Stimulated activated CD8-positive, alpha-beta memory T cell treated with anti-CD3 and anti-CD28 coated beads, Interleukin-15, amount 100 ng/mL, for 4 hours (primary cell): ENCODE measurements at places on chromosomes 7 and 10.

DNA sequence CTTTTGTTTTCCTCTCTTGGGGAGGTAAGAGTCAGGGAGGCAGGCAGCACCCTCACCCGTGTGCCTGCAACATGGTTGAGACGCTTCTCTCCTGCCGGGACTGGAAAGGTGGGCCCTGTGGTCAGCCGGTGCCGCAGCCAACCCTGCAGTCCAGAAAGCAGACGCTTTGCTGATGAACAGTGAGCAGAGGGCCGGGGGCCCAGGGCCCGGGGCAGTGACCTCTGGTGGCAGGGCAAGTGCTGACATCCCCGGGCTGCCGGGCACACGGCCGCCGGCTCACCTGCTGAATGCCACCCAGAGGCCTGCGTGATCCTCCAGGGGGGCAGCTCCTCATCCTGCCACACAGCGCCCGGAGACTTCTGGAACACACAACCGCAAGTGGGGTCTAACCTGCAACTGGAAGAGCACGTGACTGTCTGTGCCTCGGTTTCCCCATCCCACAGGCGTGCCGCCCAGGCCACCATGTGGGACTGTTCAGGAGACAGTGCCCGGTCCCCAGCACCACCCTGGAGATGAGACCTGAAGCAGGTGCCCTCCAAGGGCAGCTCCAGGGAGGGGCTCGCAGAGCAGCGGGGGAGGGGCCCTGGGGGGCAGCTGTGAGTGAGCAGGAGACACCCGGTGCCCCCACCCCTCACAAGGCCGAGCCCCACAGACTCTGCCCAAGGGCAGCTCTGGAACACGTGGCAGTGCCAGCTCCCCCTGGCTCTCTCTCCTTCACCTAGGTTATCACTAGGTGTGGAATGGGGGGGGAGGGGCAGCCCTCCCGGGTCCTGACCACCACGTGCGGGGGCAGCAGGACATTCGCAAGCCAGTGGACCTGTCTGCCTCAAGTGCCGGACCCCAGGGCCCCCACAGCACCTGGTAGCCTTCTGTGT is 2.2 kb upstream of the ADGRA1 start:
- DNase-seq = no peak

DNA sequence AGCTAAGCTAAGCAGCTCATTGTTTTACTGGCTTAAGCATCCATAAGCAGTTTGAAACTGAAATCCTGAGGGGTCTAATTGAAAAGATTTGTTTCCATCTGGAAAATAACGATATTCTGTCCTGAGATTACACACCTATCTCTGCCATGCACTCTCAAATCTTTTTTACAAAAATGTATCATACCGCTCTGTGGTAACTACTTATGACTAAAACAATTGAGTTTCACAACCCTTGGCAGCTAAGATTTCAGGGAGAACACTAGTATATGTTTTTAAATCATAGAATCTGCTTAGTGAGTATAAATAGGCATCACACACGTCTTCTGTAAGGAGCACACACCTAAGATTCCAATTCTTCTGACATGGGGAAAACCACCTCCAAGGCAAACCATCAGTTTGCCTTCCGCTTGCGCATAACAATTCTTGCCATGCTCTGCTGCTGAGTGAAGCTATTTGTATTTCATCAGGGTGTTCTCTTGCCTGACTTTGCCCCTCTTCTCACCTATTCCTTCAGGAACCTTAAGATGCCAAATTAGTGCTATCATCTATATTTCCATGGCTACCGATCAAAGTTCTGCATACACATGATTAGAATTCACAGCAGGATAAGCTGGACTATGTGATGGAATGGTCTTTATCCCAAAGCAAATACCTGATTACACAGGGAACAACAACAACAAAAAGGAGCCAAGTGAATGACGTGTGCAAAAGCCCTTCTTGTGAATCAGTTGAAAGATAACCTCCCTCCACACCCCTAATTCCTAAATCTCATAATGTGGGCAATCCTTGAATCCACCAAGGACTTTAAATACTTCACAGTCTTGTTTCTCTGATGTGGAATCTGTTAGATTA is 40.9 kb downstream of the PRPF18 start:
- DNase-seq = no peak

DNA sequence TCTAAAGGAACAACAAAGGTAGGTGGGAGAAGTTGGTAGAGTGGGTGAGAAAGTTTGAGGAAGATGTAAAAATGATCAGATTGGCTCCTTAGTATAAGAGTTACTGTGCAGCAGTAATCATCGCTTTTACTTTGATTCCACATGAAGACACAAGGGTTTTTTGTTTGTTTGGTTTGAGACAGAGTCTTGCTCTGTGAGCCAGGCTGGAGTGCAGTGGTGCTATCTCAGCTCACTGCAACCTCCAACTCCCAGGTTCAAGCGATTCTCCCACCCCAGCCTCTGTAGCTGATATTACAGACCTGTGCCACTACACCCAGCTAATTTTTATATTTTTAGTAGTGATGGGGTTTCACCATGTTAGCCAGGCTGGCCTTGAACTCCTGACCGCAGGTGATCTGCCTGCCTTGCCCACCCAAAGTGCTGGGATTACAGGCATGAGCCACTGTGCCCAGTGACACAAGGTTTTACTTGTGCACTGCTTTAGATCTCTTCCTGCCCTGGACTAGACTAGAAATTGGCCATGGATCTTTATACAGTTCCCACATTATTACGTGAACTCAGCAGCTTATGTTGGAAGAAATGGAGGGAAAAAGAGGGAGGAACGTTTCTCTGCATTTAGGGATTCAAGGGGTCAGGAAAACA is 10.7 kb downstream of the LUC7L2 start:
- DNase-seq = no peak

GRCh38 chr10:69863580-69863979 is 61.9 kb downstream of the COL13A1 start:
- DNase-seq = no peak

DNA sequence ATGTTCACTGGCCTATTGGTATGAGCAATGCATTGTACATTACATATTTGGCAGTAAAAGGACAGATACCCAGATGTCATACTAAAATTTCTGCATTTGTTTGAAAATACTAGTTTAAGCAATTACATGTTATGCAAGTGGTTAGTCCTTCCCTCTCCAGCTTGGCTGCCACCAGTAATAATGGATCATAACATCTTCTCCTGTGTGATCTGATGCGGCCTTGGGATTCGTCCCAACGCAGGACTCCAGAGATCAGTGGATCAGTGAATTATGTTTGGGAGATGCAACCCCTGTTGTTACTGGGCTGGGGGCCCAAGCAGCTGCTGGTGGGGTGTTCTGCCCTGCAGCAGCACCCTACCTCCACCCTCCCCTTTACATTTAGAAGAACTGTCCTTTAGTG is 11.2 kb upstream of the PDK4 start:
- no peak for DNase-seq

DNA sequence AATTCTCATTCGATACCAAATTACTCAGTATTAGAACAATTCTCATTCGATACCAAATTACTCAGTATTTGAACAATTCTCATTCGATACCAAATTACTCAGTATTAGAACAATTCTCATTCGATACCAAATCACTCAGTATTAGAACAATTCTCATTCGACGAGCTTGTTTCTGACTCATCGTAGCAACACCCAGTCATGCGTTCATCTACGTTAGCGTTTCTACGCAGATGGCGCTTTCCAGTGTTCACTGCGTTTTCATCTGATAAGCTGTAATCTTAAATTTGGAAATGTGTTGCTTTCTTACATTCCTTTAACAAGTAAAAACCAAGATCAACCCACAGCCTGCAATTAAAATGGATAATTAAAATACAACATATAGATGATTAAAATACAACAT is 276.3 kb downstream of the ZMYND11 start:
- no peak for DNase-seq

GRCh38 chr7:92714767-92715166 is 121.6 kb downstream of the CDK6 start:
- DNase-seq = no peak
